ENCODE measurements at places on chromosomes 13 and 19. TPM values are rescaled to one million over a fixed set of nuclear protein-coding genes. Genes with fewer than 3 reads are reported as not detected.

- DNase-seq, result no peak
Measured at GRCh38 chr13:29227576-29227975, 367.9 kb downstream of the SLC7A1 start.

GRCh38 chr13:38990693-38991092 lies at the start of gene STOML3:
Gene STOML3 (minus strand): TSS chr13:38990831. CDS start chr13:38990721, 110 bp downstream.
- DNase-seq, result no peak

The HTR2A gene
- total RNA-seq, result under 0.01 TPM

The SLC25A42 gene
- 5.6 TPM for total RNA-seq

The CDC42EP5 gene
- total RNA-seq, result 20.3 TPM

The GPC6 gene
- total RNA-seq, result 98.1 TPM

The ADM5 gene
- under 0.01 TPM for total RNA-seq

DNA sequence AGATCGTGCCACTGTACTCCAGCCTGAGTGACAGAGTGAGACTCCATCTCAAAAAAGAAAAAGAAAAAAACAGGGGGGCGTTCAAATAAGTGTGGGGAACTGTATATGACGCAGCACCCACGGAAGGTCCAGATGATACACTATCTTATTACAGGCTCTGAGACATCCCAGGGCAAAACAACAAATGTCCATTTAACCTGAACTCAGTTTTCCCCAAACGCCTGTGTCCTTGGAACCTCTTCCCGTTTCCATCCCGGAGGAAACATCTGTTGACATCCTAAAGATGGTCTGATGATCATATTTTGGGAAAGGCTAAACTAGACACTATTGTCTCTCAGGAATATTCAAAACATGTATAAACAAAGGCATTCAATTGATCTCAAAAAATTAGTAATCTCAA lies 72.4 kb downstream of the COL4A1 start:
- DNase-seq, result no peak

The GAS6 gene
- total RNA-seq, result 417 TPM

DNA sequence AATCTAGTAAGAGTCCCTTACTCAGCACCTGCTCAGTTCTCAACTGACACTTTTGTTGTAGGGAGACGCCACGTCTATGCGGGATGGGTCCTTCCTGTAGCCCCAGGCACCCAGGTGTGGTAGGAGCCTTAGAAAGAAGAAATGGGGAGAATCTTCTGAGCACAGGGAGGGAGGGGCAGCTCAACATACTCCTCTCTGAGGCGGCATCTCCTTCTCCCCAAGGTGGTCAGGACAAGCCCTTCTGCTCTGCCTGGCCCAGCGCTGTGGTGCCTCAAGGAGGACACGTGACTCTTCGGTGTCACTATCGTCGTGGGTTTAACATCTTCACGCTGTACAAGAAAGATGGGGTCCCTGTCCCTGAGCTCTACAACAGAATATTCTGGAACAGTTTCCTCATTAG lies 1.2 kb downstream of the KIR2DL4 start:
- no peak for DNase-seq

- peak; percentile 88 for DNase-seq
Measured at GRCh38 chr19:49949742-49950589, 11.0 kb downstream of the SIGLEC11 start.

DNA sequence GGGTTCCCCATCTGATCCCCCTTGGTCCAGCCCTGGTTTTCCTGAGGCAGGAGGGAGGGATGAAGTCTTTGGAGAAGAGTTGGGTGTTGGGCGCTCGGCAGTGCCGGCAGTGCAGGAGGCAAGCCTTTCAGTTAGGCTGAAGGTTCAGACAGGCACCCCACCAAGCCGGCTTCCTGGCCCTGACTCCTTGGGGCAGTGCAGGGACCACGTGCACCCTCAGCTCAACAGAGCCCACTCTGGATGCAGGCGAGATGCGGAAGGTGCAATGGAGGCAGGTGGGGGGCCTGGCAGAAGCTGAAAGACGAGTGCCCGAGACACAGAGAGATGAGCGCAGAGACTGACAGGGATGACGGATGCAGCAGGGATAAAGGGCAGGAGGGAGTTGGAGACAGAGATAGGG lies 11.1 kb downstream of the MAMSTR start:
- peak; percentile 11 for DNase-seq

The LACC1 gene
- 21.5 TPM for total RNA-seq

- DNase-seq, result no peak
Measured at GRCh38 chr19:37706052-37706605, 13.4 kb downstream of the ZNF607 start.

The RFPL4A gene
- not detected for total RNA-seq

The ZNF235 gene
- total RNA-seq, result 5.6 TPM

DNA sequence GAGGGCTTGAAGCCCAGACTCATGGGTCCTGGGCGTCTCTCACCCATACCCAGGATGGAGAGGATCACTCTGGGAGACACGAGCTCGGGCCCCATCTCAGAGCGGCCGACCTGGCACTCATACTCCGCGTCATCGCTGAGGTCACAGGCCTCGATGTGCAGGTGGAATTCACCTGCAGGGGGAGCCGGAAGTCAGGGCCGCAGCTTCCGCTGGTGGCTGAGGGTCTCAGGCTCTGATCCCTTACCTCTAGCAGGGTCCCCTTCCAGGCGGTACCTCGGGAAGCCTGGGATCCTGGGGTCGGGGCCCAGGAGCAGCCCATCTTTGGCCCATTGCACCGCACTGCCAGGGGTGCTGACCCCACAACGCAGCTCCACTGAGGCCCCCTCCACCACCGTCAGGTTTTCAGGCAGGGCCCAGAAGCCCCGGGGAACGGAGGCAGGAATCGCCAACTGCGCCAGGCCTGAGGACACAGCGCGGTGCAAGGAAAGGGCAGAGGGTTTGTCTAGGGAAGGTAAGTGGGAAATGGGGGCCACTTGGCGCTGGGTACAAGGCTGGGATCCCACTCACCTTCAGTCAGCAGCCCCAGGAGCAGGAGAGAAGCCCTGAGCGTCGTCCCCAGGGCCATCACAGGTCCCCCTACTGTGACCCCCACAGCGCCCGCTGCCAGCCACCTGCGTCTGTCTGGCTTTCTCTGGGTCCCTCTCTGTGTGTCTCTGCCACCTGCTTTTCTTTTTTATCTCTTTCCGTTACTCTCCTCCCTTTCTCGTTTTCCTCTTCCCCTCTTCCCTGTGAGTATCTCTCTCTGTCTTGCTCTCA lies 883 bp downstream of the NPHS1 start:
- no peak for DNase-seq

- no peak for DNase-seq
Measured at GRCh38 chr13:94331281-94331680, 148.2 kb downstream of the DCT start.

The ZNF98 gene
- total RNA-seq, result under 0.01 TPM

The APOE gene
- total RNA-seq, result 44.5 TPM

GRCh38 chr13:114047358-114047881 lies 73.5 kb upstream of the C13orf46 start:
- DNase-seq, result no peak

- DNase-seq, result peak; percentile 99
Measured at GRCh38 chr19:3062165-3063105, at the start of gene TLE5. Gene TLE5 (minus strand): TSS chr19:3062495. CDS start chr19:3062200, 295 bp downstream.

DNA sequence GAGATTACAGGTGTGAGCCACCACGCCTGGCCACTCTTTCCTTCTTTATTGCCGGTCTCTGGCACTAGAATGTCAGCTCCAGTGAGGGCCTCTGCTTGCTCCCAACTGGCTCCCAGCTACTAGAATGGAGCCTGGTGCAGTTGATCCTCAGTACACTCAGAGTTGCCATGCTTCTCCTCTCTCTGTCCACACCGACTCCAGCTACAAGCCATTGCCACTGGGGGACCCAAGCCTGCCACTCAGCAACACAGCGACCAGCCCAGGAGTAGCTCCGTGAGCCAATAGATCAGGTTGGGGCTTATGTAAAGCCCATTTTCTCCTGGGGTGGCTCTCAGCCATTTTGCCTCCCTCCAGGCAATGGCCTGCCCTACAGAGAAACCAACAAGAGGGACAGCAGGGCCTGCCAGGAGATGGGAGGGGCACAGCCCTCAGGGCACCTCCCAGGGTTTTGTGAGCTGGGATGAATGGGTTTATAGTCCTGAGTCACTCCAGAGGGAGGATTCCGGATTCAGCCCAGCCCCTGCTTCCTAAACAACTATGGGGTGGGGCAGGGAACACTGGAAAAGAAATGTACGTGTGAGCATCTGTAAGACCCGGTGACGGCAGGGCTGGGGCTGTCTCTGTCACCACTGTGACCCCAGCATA lies 36.5 kb downstream of the OPA3 start:
- DNase-seq, result peak; percentile 98

The KLF12 gene
- total RNA-seq, result 44.8 TPM
